Fibroblast of skin of scalp (primary cell): ENCODE measurements at places on chromosomes 3 and 15.

- no peak for DNase-seq
These were observed 212.4 kb downstream of the TLE3 start for GRCh38 chr15:69885173-69885955.

- DNase-seq, result no peak
These were observed 713.7 kb upstream of the SEMA6D start for GRCh38 chr15:47003568-47003967.

DNA sequence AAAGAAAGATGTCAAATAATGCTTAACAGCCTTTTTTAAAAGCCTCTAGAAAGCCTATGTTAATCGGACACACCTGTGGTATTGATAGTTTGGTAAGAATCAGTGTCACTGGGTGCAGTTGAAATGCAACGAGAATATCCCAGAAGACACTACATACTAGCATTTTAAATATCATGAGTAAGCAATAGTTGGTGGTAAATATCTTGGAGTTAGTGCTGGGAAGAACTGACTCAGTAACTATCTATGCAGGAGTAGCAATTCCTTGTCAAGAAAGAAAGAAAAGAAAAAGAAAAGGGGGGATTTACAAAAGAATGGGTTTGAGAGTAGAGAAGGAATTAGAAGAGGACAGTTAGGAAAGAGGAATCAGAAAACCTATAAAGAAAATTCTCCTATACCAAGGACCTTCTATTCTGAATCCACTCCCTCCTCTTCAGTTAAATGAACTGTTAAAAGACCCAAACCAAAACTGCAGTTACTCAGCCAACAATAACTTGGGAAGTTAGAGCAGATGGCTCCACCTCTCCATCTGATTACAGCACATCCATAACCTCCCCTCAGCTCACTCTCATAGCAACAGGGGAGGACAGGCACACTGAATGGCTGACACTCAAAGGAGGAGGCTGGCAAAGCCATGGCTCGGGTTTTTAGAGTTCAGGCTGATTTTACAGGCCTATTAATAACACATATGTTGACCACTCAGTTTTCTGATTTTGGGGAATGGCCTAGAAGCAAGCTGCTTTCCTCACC lies 207.6 kb upstream of the MDFIC2 start:
- peak; percentile 42 for DNase-seq

GRCh38 chr3:11523572-11524101 lies 120.1 kb downstream of the VGLL4 start:
- DNase-seq, result no peak

DNA sequence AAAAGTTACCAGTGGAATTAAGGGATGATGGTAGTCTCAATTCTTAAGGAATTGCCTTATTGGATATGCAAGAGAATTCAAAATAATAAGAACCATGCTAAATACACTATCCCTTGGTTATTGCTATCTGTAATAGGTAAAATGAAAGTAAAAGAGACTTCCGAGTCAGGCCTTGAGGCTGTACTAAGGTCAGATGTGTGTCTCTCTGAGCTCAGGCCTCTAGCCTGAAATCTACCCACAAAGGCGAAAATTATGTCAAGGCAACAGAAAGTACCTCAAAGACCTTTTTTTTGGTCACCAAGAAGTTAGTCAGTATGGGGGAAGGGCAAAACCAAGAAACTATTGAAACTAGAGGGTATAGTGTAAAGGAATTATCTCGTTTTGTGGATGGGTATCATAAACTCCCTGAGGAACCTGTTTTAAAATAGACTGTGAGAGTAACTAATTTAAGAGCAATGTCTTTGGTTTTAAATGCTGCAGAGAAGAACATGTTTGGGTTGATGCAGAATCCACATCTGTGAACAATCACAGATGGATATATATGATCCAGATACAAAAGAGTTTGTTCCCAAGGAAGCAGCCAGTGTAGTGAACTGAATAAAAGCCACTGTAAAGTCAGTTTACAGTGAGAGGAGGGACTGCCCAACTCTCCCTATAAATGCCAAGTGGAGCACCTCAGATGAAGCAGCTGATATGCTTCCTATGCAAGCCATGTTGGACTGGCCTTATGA lies 382.3 kb upstream of the SEMA6D start:
- no peak for DNase-seq

- DNase-seq, result peak; percentile 56
These were observed 192.6 kb downstream of the PDZRN3 start for GRCh38 chr3:73432023-73432705.

DNA sequence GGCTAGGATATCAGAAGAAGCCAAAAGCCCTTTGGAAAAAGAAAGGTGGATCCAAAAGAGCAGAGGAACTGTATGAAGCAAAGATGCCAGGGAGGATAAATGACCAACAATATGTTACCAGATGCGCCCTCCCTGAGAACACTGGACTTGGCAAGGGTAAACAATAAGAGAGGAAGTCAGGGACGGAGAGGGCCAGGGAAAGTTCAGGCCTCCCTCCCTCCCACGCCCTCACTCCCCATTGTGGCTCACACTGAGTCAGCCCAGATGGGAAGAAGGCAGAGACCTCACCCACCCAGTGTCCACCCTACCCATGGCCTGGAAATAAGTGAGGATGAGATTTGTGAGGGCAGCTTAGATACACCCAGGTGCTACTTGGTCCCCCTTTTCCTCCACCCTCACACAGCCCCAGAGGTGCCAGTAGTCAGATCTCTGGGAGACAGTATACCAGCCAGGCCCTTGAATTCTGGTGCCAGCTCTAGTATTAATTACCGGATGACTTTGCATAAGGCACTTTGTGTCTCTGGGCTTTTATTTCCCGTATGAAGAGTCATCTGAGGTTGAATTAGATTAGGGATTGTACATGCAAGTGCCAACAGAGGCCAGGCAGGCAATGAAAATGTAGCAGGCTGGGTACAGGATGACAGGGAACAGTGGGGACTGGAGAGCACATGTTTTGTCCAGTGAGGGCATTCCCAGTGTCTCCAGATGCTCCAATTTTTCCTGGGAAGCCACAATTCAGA lies 35.1 kb upstream of the FRMD4B start:
- DNase-seq, result no peak

DNA sequence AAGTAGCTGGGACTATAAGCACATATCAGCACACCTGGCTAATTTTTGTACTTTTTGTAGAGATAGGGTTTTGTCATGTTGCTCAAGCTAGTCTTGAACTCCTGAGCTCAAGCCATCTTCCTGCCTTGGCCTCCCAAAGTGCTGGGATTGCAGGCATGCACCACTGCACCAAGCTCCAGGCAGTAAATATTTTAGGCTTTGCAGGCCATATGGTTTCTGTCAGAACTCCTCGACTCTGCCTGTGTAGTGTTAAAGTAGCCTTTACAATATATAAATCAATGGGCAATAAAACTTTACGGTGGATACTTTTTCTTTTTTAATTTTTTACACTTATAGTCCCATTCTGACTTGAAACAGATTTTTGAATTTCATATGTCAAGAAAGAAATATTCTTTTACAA lies 41.6 kb downstream of the DAG1 start:
- DNase-seq, result no peak

- no peak for DNase-seq
These were observed 225.1 kb downstream of the NTRK3 start for GRCh38 chr15:88031461-88031860.

- DNase-seq, result no peak
These were observed 4.0 kb upstream of the CFAP100 start for GRCh38 chr3:126390751-126391150.

- DNase-seq, result no peak
These were observed 11.3 kb downstream of the NBEAL2 start for GRCh38 chr3:46990573-46991374.

- DNase-seq, result no peak
These were observed 102.2 kb downstream of the ERC2 start for GRCh38 chr3:56365905-56366640.

DNA sequence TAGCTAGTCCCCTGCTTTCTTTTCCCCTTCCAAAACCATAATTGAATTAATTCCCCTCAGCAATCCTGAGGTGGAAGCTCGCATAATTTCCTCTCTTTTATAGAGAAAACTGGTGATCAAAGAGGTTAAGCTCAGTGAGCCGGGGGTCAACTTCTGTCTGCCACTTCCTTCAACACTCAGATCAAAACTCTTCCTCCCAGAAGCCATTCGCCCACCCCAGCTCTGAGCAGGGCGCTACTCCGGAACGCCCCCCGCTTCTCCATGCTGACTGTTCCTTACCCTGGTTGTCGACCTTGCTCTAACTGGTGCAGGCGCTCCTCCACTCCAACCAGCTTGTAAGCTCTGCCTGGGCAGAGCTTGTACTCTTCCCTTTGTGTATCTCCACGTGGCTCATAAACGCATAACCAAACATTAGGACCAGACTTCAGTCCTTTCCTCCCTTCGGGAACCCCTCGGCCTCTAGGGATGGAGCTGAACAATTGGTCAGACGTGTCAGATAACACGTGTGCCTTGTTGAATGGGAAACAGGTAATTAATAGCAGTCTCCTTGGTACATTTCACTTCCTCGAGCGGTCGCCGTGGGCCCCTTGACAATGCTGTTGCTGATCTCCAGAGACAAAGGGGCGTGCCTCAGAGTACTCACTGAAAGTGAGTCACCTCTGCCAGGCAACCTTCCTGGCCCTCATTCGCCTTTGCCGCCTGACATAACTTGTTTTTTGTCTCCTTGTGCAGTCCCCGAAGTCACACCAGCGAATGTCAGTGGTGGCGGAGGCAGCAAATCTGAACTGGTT lies 71.8 kb downstream of the IL5RA start:
- peak; percentile 2 for DNase-seq

DNA sequence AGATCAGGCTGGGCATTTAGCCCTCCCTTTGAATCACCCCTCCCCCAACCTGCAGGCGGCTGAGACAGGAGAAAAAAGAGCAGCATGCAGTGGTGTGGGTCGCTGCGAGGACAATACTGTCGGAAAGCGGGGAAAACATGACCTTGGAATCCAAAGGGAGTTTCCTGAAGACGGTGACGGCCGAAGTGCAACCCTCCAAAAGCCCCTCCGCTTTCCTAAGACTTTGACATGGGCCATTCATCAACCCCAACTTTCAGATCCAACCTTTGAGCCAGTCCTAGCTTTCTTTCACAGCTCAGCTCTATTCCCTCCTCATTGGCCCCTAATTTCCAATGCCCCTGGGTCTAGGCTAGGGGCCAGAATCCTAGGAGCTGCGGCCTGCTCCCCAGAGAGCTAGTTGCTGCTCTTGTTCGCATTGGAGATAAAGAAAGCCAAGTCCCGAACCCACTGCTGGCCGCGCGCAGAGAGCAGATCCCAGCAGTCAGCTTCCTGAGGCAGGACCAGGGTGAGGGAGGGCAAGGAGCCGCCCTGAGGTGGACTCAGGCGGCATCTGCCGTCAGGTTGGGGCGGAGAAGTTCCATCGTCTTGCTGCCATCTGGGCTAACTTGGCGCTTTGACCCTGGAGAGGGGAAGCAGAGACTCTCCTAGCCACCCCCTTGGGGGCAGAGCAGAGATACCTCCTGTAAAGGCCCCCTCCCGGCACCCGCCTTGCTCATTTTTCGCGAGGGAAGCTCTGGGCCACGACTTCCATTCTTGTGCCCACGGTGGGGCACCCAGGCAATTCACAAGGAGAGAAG lies 914 bp downstream of the ZIC4 start:
- DNase-seq, result peak; percentile 51
